Fibroblast of skin of scalp (primary cell): ENCODE measurements at places on chromosomes 4 and X.
A peak's percentile ranks its signal among the peaks of the same experiment; 100 is the strongest.

GRCh38 chr4:28432348-28433025 lies 1571.8 kb downstream of the STIM2 start:
- DNase-seq, result no peak

DNA sequence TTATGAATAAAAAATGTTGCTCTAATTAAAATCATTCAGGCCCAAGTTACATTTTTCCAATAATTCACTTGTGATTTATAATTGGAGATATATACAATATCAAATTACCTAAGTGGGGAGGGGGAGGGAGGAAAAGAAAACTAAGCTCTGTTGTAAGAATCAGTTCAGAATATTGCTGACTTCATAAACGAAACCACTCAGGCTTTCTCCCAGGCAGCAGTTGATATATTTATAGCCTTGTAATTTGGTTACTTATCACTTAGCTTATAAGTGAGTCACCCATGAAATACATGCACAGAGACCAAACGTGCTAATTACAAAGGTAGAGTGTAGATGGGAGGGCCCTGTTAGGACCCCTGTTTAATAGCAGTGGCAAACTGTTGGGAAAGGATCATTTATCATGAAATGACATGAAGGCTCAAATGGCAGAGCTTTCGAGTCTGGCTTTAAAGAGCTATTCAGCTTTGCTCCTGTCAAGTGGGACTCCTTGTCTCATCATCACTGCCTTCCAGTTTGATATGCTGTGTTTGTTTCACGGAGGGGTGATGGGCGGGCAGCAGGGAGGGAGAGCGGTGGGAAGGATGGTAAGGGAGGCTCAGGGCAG lies 105.6 kb upstream of the PGRMC2 start:
- peak; percentile 83 for DNase-seq

- no peak for DNase-seq
Measured at GRCh38 chr4:160265836-160266235, 1163.0 kb downstream of the RAPGEF2 start.

GRCh38 chr4:57404483-57404882 lies 294.3 kb upstream of the IGFBP7 start:
- no peak for DNase-seq

- DNase-seq, result no peak
Measured at GRCh38 chr4:177228599-177228998, 81.1 kb upstream of the NEIL3 start.

DNA sequence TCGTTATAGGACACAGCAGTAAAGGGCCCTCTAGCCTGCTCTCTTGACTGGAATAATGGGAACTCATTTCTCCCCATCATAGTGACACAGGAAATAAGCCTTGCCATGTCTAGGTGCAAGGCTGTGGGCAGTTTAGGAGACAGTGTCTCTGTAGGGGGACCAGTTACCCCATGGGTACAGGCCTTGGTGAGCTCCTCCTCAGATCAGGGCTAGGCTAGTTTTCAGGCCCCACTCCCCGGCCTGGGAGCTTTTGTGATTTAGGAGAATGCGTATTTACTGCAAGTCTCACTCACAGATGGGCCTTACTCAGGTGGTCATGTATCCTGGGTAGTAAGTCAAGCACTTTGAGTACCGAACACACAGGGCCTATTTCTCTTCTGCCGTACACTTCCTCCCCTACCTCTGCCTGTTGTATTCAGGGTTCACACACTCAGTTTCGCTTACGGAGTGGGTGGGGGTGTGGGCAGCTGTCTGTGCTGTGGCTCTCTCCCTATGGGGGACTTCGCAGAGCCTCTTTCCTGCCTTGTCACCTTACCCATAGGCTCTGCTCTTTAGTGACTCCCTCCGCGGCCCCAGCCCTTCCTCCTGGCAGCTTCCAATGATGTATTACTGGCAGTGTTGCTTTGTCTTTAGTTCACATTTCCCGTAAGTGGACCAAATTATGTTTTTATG lies 34.2 kb downstream of the FAM193A start:
- no peak for DNase-seq

DNA sequence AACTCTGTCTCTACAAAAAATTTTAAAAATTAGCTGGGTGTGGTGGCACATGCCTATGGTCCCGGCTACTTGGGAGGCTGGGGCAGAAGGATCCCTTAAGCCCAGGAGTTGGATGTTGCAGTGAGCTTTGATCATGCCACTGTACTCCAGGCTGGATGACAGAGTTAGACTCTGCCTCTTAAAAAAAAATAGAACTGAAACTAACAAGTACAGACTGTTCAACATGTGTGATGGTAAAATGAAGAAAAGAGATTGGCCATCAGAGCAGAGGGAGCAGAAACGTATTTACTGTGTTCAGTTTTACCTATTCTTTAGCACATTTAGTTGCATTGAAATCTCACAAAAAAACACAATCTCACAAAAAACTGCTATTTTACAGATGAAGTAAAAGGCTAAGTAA lies 77.9 kb upstream of the NAP1L5 start:
- DNase-seq, result no peak

DNA sequence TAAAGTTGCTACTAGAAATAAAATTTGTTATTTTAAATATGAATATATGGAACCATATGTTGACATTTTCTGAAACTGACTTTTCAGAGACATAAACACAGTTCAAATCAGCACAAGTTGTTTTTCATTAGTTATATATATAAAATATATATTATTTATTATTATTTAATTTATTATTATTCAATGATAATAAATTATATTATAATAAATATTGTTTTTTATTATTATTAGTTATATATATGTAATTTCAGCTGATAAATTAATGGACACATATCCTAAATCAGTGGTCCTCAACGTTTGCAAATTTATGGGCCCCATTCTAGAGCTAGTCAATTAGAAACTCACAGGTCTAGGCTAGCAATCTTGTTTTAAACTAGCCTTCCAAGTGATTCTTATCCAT lies 809.3 kb downstream of the C4orf33 start:
- DNase-seq, result no peak

DNA sequence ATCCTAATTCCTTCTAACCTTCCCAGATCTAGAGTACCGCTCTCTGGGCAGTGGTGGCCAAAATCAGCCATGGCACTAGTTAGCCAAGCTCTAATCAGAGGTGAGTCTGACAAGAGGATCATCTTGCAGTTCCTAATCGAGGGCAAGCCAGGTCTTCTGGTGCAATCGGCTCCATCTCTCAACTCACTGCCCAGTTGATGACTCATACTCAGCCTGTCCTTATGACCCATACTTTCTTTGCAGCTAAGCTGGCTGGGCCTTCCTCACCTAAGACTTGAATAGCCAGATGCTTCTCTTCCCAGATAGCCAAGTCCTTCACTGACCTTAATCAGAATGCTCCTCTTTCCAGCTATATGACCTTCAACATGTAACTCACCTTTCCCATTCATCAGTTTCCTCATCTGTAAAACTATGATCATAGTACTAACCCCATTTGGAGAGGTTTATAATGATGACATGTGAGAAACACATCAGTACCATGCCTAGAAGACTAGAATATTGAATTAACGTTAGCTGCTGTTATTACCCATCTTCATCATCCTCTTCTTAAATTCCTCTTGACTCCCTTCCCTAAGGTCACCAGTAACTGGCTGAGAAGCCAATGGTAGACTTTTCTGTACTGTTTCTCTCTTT lies 57.1 kb downstream of the RELL1 start:
- DNase-seq, result peak; percentile 10

GRCh38 chr4:98558471-98559169 lies 99.8 kb downstream of the TSPAN5 start:
- no peak for DNase-seq

DNA sequence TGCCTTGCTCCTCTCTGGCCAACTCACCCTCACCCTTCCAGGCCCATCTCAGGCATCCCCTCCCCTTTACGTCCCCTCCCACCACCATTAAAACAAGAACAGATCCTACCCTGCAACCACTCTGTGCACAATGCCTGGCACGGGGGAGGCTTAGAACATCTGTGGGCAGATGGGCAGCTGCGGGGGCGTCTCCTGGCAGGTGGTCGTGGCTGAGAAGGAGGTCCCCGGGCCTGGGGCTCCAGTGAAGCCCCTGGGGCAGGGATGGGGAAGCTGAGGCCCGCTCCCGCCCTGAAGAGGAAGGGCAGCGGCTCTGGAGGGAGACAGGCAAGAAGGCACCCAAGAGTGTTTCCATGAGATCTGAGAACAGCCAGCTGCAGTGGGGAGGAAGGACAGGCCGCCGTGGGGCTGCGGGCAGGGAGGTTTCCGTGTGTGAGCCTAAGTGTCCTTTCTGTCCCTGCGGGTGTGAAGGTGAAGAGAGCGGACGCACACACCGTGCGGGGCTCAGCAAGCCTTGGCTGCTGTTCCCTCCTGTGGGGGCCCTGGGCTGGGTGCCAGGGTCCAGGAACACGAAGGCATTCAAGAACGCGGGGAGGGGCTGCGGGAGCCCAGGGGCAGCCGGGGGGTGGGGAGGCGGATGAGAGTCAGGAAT lies 7.8 kb upstream of the TBC1D14 start:
- DNase-seq, result no peak

DNA sequence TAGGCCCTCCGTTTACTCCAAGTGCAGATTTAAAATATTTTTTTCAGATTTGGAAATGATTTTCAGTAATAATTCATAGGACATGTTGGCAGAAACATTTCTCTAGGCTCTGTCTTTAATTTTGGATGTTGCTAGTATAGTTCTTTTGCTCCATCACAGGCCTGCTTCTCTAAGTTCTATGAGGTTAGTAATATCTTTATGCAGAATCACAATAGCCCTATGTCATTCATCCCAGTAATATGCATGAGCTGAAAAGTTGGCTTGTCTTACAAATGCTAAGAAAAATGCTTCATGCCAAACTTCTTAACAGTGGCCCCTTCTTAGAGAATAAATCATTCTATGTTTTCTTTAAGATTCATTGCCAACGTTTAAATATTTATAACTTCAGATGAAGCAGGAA lies 148.3 kb upstream of the TLL1 start:
- peak; percentile 9 for DNase-seq

DNA sequence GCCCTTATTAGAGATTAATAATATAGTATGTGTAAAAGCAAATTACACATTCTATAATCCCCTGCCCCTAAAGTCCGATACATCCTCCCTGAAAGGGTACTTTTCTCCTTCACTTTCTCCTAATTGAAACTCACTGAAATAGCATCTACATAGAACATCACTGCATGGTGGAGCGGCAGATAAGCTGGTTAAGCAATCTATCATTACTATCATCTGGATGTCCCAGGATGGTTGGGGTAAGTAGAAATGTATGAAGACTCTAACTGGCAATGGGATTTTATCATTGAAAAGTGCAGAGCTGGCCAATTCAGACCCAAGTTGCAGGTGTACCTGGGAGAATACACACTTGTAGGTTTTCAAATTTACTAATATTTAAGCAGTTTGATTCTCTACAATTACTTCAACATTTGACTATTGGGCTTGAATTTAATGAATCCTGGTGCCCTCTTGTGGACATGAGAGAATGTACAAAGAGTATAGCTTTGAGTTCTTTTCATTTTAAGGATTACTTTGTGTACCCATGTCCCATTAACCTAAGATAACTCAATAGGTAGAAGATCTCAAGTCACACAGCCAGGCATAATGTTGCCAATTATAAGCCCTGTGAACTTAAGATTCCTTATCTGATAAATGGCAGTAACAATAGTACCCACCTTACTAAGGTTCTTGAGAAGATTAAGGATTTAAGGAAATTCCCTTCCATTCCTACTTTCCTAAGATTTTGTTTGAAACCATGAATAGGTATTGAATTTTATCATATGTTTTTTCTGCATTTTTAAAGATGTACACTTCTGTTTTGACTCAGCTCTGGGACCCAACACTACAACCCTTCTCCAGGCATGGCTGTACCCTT lies 69.8 kb downstream of the SHROOM3 start:
- peak; percentile 66 for DNase-seq

DNA sequence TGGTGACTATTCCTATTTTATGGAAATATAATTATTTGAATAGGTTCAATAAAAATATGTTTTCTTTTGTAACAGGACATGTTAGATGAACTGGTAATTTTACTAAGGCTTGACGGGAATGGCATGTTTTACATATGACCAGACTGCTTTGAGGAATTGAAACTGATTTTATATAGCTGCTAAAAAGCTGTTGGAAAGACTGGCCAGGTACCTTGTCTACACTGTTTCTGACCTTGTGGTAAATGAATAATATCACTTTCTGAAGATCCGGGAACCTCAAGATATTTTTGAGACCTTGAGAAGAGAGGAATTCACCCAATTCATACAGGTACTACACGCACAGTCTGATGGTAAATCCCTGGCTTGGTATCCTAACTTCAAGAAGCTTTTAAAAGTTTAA lies 42.1 kb upstream of the USP46 start:
- no peak for DNase-seq

DNA sequence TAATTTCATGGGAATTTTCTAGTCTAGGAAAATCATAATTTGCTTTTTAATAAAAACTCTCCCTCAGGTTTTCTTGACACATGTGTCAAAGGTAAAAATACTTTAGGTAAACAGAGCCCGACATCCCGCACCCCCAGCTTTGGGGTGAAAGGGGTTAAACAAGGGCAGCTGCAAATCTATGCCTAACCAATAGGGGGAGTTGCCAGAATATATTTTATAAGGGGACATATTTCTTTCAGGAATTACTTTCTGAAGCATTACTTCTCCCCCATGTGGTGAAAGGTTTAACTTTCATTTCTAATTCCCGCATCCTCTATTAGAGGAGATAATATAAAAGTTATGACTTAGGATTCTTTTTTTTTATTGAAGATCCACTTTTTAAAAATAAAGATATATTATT lies 53.9 kb upstream of the HEPH start:
- peak; percentile 21 for DNase-seq

GRCh38 chrX:51893931-51894696 lies 691 bp downstream of the MAGED1 start:
- DNase-seq, result peak; percentile 58

DNA sequence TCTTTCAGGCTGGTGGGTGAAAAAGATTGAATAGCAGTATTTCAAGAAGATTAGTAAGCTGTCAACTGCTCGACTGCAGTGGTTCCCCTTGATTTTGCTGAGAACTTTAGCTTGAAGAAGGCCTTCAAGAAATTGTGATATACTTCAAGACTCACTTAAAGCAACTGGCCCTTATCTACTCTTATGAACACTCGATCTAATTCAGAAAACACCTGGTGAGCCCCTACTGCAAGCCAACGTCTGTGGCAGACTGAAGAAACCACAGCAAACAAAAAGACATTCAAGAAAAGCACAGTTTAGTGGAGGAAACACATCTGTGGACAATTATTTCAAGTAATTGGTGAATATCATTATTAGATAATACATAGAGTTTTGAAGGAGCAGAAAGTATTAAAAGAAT lies 119.0 kb downstream of the INPP4B start:
- no peak for DNase-seq

- DNase-seq, result no peak
Measured at GRCh38 chr4:78518561-78518960, 33.0 kb upstream of the ANXA3 start.

DNA sequence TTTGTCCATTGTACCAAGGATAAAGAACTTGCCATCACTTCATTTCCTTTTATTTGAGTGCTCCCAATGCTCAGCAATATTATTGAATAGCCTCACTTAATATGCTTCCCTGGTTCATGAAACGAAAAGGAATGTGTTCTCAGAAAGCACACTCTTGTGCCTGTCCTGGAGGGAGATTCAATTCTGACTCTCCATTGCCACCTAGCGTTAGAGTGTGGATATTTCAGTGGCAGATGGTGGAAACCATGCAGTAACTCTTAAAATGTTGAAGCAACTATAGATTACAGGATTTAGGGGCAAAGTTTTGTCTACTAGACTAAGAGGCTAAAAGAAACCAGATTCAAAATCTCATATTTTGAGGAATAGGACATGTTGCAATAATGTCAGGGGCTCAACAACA lies 36.0 kb downstream of the GAB3 start:
- peak; percentile 48 for DNase-seq
